ENCODE measurements at places on chromosomes 13 and 19.
A peak's percentile ranks its signal among the peaks of the same experiment; 100 is the strongest.

DNA sequence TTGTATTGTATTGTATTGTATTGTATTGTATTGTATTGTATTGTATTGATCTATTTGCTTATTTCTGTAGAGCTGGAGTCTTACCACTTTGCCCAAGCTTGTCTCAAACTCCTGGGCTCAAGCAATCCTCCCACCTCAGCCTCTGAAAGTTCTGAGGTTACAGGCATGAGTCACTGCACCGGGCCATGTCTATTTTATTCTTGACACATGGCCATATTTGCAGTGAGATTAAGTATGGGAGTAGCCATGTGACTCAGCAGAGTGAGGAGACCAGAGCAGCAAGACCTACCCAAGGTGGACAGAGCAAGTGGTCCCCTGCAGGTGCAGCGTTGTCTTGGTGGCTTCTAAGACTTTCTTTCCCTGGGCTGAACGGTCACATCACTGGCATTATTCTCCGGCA is 49.1 kb upstream of the UBAC2 start:
- DNase-seq: peak; percentile 46

DNA sequence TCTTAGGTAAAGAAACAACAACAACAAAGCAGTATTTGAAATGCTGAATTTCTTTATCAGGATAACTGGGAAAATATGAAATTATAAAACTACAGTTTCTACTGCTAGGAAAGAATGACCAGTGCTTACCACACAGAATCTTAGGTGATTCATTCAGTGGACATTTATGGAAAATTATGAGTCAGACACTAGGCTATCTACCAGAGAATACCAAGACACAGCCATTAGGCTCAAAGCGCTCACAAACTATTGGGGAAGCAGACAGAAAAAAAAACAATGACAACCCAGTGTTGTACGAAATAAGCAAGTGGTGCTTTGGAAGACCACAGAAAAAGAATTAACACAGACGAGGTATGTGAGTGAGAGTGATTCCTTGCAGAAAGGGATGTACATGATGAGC is 1019.5 kb downstream of the PCDH9 start:
- no peak for DNase-seq

- no peak for DNase-seq
Measured at GRCh38 chr13:43390619-43391018, 367.2 kb downstream of the DNAJC15 start.

DNA sequence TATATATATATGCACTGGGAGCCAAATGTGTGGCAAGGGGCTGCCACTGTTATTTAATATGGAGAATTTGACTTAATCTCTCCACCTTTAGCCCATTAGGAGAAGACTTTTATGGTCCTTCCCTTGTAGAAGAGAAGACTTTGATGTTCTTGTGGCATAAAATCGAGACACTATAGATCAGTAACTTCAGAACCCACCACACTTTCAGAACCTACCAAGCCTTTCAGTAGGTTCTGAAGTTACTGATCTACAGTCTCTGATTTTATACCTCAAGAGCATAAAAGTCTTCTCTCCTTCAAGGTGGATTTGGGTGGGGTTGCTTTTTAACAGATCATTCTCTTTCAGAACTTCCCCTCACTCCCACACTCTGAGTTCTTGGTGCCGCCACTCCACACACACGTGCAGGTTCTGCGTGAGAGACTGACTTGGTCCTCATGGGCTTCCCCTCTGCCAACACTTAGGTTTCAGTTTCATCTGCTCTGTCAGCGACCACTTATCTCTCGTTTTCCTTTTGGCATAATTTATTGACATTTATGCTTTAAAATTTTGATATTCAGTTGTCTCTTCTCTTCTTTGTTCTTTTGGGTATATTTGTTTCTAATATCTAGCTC is 213.4 kb upstream of the PCDH17 start:
- no peak for DNase-seq

- peak; percentile 46 for DNase-seq
Measured at GRCh38 chr13:46134961-46135522, 30.2 kb upstream of the CPB2 start.

DNA sequence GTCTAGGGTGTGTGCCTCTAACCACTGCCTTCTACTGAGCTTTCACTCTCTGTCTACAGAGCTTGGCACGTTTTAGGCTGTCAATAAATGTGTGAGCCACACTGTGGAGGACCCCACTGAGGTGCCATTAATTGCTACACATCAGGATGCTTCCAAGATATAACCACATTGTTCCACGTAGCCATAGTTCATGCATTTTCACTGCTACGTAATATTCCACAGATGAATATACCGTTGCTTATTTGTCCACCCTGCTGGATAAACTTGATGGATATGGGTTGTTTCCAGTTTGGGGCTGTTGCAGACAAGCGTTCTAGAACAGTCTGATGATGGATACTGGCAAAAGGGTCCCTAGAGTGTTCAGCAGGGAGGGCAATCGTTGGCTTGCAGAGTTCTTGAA is 11.3 kb upstream of the NUMBL start:
- no peak for DNase-seq

DNA sequence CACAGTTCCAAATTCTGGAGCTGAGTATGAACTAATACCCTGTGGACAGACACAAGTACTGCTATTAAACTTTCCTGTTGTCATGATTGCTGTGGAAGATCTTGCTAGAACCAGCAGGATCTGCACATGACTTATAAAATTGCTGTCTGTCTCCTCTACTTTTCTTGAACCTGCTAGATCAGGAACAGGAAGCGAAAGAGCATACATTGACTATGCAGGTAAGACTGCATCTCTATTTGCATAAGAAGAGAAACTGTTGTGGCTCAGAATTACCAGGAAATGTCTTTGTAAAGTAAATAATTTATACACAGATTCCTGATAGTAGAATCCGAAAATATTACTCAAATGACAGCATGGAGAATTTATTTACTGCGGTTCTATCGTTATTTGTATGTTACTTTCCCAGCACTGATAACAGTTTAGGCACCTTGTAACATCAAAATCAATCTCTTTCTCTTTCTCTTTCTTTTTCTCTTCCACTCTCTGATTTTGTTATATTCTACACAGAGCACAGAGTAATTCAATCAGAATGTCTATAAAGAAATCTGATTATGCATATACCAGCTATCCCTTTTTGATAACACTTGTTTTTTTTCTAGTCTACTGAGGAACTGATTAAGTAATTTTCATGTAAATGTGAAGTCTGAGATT is 226.5 kb downstream of the MYO16 start:
- DNase-seq: no peak

DNA sequence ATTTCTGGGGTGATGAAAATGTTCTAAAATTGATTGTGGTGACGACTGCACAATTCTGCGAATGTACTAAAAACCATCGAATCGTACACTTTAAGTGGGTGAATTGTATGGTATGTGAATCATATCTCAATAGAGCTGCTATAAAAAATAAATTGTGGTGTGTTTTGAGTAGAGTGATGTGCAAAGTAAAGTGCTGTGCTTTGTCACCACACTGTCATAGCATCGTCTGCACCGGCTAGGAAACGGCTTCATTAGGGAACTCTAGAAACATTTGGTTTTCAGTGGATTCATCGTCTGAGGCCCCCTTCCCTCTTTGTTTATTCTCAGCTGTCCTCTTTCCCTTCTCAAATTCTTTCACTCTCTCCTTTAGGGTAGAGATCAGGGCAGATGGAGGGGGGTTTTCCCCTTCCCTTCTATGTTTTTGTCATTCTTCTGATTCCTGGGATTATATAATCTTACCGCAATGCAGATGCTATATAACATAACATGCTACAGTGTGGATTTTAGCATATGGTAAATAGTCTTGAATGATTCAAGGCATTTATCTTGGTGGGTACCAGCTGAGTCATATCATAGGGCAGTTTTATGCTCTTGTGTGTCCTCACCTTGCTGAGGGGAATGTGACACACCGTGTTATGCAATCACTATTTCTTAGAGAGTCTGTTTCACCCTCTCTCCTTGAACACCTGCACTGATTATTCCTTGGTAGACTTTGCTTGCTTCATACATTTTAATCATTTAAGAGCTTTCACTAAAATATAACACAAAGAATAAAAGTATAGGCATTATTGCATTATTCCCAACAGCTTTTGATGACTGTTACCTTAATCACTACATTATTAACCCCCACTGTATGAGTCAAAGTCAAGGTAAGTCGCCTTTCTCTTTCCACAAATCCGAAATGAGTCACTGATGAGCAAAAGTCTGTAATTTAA is 239.4 kb downstream of the DCLK1 start:
- DNase-seq: peak; percentile 36

All from SW480 (cell line).